Omental fat pad (tissue), 4 donors: ENCODE measurements at places on chromosomes 13 and 19. TPM values are rescaled to one million over a fixed set of nuclear protein-coding genes. Genes with fewer than 3 reads are reported as not detected.

CEACAM16 gene
- not detected for total RNA-seq

CCDC122 gene
- 1.3 TPM for total RNA-seq

- DNase-seq, result no peak
Observed at GRCh38 chr13:35994131-35994966, 136.8 kb downstream of the DCLK1 start.

- no peak for DNase-seq
Observed at GRCh38 chr13:108968566-108968965, 339.2 kb downstream of the MYO16 start.

DNA sequence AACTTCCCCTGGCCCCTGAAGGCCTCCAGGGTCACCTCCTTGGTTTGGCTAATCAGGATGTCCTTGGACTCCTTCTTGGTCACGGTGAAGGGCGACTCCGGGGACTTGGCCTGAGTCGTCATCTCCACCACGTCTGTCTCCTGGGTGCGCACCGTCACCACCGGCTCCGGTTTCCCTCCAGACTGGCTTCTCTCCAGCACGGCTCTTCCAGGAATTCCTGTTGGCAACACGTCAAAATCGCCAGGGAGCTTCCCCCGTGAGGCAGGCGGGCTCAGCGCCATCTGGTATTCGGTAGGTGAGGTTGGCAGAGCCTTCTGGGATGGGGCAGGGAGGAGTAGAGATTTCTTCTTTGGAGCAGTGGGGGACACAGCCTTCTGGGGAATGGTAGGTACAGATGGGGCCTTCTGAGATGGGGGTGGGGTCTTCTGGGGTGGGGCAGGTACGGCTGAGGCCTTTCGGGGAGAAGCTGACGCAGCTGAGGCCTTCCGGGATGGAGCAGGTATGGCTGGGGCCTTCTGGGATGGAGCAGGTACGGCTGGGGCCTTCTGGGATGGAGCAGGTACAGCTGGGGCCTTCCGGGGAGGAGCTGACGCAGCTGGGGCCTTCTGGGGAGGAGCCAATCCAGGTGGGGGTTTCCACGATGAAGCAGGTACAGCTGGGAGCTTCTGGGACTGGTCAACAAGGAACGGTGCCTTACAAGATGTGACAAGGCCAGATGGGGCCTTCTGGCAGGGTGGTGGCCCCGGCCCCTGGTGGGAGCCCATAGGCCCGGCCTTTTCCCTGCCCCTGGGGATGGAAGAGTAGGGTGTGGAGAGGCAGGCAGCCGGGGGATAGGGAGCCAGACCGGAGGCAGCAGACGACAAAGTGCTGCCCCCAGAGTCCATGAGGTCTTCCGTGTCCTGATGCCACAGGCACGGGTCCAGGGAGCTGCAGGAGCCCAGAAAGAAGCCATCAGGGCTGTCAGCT lies 3.8 kb downstream of the GARIN5B start:
- DNase-seq, result no peak
